Activated CD4-positive, alpha-beta memory T cell treated with anti-CD3 and anti-CD28 coated beads, Interleukin-2, amount 10 ng/mL, durations not matched to agents 7 days and 5 days (primary cell): ENCODE measurements at places on chromosomes 4 and X.

- DNase-seq: peak; percentile 61
Observed at GRCh38 chr4:6942238-6942800, 32.7 kb downstream of the TBC1D14 start.

- DNase-seq: no peak
Observed at GRCh38 chrX:115494161-115494560, 66.8 kb upstream of the PLS3 start.

DNA sequence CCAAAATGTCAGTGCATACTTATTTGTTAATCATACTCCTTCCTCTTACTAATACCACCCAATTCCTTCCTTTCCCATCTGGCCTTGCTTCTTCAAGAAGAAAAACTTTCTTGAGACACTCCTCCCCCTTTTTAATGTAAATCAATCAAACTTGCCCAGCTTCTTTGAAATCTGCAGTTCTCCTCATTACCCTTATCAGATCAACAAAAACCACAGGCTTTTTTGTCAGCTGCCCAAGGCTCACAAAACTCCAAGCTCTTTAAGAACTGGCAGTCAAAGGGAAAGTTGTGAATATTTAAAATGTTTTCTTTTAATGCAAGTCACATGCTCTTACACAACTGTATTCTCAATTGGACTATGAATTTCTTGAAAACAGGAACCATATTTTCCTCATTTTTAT, 11.3 kb upstream of the MYOZ2 start:
- DNase-seq: no peak

DNA sequence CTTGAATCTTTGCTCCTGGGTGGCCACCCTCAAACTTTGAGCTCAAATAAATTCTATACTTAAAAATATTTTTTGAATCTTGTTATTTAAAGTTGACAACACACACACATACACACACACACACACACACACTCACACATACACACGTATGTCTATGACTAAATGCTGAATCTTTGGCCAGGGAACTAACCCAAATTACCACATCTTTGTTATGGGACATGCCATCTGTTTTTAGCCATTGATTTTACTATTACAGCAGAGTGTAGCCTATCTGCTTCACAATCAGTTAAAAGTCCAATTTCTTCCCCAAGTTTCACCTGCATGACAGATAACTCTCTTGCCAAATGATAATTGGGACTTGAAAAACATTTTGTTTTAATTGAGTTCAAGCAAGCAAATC, 45.0 kb upstream of the USP46 start:
- DNase-seq: no peak
